ENCODE measurements at places on chromosomes 7 and 10.

DNA sequence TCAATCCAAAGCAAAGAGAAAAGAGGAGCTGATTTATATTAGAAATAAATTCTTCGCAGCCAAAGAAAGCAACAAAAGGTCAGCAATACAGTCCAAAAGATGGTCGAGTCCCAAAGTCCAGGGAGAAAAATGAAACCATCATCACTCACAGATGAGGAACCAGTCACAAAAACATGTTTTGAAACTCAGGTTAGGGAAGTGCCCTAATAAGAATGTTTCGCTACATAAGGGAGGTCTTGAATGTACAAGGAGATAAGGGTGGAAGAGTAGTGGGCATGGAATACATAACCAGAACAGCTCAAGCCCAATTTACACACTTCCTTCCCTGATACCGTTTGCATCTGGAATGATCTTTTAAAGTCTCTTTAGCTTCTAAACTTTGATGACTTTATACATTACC, 53.6 kb downstream of the VPS41 start:
- DNase-seq = no peak

- no peak for DNase-seq
These were observed 73.2 kb upstream of the DGKI start for GRCh38 chr7:137919987-137920386.

- DNase-seq = no peak
These were observed 33.7 kb downstream of the STAMBPL1 start for GRCh38 chr10:88913788-88914187.

DNA sequence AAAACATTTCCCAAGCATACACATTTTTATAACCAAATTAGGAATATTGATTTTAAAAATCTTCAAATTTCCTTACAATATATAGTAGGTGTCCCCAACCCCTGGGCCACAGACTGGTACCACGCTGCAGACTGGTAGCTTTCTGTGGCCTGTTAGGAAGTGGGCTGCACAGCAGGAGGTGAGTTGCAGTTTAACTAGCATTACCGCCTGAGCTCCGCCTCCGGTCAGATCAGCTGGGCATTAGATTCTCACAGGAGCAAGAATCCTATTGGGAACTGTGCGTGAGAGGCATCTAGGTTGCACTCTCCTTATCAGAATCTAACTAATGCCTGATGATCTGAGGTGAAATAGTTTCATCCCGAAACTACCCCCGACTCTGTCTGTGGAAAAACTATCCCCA, 62.1 kb downstream of the ZWINT start:
- DNase-seq = no peak

- DNase-seq = no peak
These were observed 23.4 kb downstream of the IQCE start for GRCh38 chr7:2582006-2582735.

GRCh38 chr10:118956802-118957442, 72.6 kb upstream of the NANOS1 start:
- DNase-seq = no peak

All from T-helper 2 cell (primary cell).